ENCODE measurements at places on chromosomes 16 and 17.

DNA sequence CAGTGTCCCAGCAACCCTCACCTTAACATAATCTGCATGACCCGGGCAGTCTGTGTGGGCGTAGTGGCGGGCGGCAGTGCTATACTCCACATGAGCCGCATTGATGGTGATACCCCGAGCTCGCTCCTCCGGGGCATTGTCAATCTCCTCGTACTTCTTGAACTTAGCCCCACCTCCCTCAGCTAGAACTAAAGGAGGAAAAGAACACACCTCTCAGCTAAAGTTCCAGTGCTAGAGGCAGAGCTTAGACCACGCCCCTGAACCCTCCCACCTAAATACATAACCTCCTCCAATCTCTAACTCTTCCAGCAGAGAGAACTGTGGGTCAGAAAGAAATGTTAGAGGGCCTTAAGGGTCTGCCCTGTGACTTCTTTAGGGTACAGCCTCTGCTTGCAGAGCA, 855 bp downstream of the TUFM start:
- DNase-seq: peak; percentile 42

DNA sequence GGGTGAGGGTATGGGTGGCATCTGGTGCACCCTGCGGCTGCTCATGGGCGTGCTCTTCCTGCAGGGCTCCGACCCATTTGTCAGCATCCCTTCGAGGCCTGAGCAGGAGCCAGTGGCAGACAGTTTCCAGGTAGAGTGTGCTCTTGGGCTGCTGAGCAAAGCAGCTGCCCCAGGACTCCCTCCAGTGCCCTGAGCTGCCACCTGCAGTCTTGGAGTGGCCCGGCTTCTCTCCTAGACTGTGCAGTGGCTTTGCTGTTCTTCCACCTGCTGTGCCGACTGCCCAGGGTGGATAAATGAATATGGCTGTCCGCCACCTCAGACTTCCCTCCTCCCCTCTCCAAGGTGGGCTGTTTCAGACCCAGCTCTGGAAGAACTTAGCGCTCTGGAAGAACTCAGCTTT, 10.8 kb upstream of the JPT2 start:
- DNase-seq: no peak

DNA sequence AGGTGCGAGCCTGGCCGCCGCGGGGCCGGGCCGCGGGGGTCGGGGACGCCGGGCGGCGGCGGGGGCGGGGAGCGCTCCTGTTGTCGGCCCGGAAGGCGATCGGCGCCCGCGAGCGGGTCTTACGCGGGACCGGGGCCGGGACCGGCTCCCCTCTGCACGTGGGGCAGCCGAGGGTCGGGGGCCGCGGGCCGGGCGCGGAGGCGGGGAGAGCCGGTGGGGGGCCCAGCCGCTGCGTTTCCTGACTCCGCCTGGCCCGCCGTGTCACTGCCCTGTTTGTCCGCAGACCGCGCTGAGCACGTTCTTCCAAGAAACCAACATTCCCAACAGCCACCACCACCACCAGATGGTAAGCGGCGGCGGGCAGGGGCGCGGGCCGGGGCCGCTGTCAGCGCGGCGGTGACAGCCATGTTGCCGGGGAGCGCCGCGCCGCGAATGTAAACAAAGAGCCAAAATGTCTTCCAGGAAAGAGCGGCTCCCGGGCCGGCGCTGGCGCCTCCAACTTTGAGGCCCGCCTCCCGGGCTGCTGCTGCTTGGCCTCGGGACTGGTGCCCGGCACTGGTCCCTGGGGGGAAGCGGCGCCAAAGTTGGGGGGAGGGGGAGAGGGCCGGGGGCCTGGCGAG, 586 bp downstream of the UBALD2 start:
- DNase-seq: peak; percentile 76

GRCh38 chr16:4272114-4272956, 488 bp downstream of the TFAP4 start:
- DNase-seq: peak; percentile 56

DNA sequence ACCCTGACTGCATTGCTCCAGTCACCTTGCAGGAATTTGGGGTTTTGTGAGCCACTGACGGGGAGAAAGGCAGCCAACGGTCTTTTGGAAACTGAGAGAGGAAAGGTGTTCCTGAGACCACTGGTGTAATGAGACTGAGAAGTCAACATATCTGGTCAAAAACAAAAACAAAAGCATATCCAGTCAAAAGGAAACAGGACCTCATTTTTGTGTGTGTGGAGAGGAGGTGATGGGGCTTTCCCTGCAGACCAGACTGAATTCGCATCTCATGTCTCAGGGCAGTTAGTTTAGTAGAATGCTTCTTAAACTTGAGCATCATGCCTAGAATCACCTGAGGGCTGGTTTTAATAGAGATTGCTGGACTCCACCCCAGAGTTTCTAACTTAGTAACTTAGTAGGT, 198.4 kb downstream of the COPRS start:
- no peak for DNase-seq

- peak; percentile 31 for DNase-seq
These were observed 3.0 kb upstream of the PPY start for GRCh38 chr17:43945074-43945829.

DNA sequence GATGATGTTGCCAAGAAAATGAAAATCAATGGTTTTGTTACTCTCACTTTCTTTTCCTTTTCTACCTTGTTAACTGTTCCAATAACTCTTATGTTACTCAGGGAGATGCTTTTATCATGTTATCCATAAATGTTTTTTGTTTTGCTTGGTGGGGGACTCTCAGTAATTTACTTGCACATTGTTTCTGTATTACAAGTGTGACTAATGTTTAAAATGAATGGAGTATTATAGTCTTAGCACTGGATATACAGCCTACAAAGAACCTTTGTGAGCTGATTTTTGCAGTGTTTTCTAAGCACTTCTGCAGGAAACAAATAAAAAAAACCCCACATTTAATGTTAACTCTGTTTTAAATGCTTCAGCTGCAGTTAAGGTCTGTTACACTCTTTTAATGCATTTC, 12.1 kb downstream of the VMP1 start:
- DNase-seq: no peak

DNA sequence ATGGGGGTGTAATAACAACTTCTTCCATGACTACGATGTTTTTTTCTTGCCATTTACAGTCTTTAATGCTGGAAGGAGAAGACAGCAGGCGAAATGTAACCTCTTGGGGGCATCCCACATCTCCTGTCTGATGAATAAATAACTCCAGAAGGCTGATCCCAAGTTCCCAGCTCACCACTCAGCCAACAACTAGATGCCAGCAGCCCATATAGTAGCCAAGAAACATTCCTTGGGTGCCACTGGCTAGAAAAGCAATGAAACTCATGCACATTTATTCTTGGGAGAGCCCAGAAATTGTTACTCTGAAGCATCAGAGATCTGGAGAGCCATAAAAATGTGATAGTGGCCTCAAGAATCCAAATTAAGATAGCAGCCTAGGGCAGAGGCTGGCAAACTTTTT, 22.7 kb upstream of the TMEM101 start:
- DNase-seq: peak; percentile 33

DNA sequence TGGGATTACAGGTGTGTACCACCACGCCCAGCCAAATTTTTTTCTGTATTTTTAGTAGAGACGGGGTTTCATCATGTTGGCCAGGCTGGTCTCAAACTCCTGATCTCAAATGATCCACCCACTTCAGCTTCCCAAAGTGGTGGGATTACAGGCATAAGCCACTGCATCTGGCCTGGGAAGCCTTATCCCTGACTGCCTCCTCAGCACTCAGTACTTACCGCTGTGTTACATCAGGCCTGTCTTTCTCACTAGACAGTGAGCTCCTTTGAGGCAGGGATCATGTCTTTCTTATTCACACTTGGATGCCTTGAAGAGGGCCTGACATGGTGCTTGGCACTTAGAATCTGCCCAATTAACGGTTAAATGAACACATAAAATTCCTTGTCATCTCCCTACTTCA, 56.3 kb upstream of the MTMR4 start:
- no peak for DNase-seq
